ENCODE measurements at places on chromosomes 16 and 17.

DNA sequence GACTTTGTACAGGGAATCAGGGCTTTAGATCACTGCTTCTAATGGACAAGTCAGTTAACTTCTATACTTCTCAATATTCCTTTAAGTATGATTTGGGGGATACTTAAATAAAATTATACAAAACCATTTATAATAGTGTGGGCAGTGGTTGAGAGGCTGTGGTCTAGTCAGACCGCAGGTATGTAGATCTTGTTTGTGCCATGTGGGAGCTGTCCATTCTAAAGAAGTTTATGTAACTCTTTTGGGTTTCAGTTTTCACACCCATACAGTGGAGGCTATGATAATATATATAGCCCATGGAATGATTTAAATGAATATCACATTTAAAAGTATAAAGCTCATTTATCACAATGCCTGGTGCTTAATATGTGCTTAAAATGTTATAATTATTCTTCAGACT is 654.3 kb upstream of the KIF2B start:
- no peak for DNase-seq

DNA sequence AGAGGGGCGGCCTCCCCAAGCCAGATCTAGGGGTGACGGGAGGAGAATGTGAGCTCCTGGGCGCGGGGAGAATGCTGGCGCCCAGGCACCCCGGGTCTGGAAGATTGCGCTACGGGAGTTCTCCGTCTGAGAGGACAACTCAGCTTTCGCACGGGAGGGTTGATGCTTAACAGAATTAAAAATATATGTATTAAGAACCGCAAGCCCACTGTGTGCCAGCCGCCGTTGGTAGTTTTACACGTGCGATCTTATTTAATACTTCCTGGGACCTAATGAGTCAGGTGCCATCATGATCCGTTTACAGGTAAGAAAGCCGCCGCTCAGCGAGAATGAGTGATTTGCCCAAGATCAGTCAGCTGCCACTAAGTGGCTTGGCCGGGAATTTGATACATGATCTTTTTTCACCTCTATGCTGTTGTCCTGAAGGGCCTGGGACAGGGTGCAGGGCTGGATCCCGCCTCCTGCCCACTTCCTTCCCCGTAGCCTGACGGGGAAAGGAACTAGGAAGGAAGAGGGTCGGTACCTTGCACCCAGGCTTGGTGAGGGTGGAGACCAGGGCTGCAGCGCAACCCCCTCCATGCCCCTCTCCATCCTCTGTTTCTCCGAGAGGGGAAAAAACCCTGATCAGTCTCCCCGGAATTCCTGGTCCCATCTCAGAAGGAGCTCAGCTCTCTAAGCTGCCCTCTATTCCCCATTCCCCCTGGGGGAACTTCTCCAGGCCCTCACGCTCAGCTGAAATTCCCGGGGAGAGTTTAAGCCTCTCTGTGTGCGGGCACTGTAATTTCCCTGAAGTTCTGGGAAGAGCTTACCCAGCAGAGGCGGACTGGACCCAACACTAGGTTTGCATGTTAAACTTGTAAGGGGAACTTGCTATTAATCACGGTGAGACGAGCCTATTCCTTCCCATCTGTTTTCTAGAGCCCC is 983 bp downstream of the VAT1L start:
- peak; percentile 53 for DNase-seq

DNA sequence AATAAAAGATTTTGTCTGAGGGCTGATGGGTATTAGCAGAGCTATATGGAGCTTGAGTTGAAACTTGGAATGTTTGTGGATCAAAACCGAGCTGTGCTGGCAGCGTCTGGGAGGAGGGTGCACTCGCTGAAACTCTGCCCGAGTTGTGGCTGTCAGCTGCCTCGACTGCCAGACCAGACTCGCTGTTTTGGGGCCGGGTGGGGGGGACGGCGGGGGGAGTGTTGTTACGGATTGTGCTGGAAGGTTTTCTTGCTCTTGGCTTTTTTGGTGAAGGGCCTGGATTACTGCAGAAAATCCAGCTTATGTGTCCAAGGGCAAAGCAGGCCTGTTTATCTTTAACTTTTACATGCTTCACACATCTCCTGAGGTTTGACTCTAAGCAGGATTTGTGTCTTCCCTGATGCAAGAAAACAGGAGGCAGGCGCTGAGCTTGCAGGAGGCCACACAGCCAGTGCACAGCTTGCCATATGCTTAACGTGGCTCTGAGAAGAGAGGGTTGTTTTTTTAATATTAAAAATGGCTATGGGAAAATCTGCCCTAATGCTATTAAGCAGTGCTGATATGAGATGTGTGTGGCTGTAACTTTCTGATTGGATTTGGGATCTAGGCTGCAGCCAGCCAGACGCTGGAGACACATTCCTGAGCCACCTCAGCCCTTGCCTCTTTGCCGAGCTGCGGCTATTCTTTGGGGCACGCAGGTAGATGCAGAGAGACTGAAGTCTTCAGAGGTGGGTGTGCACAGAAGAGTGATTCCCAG is 20.5 kb upstream of the RPTOR start:
- DNase-seq = no peak

- DNase-seq = no peak
Measured at GRCh38 chr16:4239020-4239419, 2.9 kb downstream of the SRL start.

DNA sequence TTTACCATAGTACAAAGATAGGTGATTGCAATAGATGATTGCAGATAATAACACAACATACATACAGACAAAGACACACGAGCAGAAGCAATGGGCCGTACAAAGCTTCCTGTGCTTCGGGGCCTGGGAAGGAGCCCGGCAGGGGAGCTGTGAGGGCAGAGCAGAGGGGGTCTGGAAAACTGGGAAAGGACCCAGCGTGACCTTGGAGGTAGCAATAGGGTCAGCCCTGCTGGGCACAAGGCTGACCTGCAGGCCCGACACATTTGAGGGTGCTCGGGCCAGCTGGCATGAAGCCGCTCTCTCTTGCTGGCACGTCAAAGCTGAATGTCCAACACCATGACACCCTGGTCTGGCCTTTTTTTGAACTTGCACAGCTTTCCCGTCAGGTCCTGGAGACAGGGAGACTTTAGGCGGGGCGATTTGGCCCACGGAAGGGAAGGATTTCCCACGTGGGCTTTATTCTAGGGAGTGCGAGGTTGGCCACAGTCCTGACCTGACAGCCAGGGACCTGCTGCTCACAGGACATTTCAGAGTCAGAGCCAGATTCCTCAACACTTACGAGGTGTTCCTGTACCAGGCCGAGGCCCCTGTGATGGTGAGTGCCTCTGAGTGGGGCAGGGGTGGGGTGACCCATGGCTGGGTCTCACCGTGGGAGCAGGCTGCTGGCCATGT is 83.2 kb downstream of the NTN1 start:
- DNase-seq = no peak

DNA sequence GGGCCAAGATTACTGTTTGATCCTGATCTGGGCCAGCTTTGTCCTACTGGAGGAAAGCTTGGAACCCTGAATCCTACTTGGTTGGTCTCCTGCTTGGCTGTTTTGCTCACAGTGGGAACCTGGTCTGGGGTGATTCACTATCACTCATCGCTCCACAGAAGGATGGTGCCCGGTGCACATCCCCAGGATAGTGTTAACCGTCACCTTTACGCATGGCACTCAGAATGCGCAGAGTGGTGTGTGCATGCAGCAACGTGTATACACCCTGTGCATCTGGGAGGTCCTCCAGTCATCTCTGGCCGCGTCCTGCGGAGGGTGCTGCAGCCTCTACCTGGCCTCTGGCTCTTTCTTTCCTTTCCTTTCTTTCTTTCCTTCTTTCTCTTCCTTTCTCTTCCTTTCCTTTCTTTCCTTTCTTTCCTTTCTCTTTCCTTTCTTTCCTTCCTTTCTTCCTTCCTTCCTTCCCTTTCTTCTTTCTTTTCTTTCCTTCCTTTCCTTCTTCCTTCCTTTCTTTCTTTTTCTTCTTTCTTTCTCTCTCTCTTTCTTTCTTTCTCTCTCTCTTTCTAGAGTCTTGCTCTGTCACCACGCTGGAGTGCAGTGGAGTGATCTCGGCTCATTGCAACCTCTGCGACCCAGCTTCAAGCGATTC is 13.1 kb downstream of the SOCS3 start:
- DNase-seq = no peak

DNA sequence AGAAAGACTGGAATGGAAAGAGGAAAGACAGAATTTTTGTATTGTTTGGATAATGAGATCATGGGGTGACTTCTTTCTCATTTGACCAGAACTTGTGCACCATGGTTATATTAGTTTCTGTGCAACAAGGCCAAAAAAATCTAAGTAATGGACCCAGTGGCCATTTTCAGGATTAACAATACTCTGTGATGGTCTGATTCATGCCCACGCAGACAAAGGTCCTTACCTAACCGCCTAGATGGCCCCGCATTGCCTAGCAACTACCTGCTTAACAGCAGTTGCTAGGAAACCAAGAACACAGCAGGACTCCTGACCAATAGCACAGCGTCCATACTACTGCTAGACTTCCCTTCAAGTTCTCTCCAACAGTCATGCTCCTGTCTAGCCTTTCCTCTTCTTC is 22.4 kb downstream of the MIS12 start:
- DNase-seq = peak; percentile 74

- no peak for DNase-seq
Measured at GRCh38 chr17:29977836-29978235, 36.4 kb downstream of the EFCAB5 start.

DNA sequence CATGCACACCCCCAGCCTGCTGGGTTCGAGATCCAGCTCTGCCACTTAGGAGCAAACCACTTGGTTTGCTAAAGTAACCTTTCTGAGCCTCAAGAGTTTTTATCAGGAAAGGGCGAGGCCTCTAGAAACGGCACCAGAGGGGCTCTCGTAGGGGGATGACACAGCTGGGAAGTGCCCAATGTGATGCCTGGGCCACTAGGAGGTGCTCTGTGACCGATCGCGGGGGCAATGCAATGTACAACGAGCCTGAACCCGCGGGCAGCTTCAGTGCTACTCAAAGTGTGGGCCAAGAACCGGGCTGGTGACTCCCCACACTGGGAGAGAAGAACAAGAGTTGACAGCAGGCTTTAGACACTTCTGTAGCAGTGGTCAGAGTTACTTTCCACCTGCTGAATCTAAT is 9.4 kb downstream of the C16orf89 start:
- peak; percentile 74 for DNase-seq

- DNase-seq = no peak
Measured at GRCh38 chr17:74339537-74340195, 13.6 kb downstream of the KIF19 start.

DNA sequence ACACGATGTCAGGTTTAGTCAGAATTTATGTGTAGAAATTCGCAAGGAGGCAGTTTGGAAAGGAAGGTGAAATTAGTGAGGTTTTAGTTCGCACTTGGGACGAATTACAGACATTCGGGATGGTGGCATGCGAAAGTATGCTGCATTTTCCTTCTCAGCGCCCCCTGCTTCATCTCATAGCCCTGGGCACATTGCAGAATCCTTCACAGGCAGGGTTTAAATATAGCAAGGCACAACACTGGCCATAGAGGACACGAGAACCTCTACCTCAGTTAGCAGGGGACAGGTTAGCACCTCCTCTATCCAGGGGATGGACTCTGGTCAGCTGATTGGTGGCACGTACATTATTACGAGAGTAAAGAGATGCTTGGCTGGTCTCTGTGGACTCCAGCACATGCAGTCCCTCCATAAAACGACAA is 47.5 kb downstream of the MAP2K6 start:
- no peak for DNase-seq

DNA sequence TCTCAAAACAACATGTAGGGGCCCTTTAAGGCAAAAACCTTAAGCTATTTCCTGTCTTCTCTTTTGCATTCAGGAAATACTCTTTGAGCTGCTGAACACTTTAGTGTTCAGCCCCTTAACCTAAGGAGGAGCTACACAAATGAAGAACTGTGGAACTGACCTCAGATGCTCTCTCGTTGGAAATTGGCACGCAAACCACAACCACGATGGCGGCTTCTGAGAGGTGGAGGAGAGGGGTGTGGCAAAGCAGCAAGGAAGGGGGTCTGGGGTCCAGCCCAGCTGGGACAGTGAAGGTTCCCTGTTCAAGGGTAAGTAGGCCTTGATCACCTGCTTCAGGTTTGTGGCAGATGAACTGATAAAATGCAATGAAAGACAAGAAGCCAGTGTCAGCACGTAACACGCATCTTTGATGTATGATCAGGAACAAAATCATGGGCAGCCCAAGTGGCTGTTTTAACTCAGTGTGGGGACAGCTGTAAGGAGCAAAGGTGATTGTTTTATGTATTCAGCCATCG is 291.6 kb upstream of the TNRC6C start:
- DNase-seq = no peak

GRCh38 chr17:31158746-31159377 is 64.1 kb downstream of the NF1 start:
- no peak for DNase-seq
